ENCODE measurements at places on chromosomes 3 and 15. TPM values are rescaled to one million over a fixed set of nuclear protein-coding genes. Genes with fewer than 3 reads are reported as not detected.

- no peak for DNase-seq
Observed at GRCh38 chr3:15040844-15041243, 24.3 kb downstream of the MRPS25 start.

GRCh38 chr3:194949592-194949991 lies 263.9 kb downstream of the FAM43A start:
- no peak for DNase-seq

GRCh38 chr3:94303897-94304296 lies 241.0 kb downstream of the NSUN3 start:
- peak; percentile 31 for DNase-seq

DNA sequence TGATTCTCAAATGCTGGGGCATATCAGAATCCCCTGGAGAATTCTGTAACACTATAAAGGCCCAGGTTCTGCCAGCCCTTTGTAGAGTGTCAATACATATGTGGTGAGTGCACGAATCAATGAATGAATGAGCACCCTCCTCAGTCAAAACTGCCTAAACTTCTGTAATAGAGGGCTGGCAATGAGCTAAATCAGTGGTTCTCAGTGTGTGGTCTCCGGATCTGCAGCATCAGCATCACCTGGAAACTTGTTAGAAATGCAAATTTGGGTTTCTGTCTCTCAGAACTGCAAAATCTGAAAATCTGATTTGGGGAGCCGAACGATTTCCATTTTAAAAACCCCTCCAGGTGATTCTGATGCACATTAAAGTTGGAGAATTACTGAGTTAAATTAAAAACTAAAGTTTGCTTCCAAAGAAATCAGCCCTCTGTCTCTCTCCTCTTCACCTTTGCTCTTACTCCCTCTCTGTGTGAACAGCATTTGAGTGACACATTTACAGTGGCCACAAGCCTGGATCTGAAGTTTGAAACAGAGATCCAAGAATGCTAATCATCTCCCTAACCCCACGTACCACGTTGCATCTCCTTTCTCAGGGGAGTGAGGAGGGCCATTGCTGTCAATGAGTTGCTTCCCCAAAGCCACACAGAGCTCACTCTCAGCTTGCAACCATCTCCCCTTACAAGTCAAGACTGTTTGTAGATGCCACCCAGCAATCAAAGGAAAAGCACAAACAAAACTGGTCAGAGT lies 109.5 kb downstream of the STAC start:
- no peak for DNase-seq

DNA sequence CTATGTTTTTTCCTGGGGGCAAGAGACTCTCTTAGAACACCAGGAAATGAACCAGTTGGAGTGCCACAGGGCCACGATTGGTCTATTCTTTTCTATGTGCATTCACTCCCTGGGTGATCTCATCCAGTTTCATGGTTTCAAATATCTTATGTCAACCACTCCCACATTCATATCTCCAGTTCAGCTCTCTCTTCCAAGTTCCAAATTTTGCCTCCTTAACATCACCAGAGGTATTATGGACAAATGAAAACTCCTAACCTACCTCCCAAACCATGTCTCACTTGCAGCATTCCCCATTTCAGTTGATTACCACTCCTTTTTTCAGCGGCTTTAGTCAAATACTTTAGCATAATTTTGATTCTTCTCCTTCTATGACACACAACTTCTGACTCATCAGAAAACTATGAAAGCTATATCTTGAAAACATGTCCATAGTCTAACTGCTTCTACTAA lies 203.1 kb upstream of the SEMA6D start:
- DNase-seq, result no peak

DNA sequence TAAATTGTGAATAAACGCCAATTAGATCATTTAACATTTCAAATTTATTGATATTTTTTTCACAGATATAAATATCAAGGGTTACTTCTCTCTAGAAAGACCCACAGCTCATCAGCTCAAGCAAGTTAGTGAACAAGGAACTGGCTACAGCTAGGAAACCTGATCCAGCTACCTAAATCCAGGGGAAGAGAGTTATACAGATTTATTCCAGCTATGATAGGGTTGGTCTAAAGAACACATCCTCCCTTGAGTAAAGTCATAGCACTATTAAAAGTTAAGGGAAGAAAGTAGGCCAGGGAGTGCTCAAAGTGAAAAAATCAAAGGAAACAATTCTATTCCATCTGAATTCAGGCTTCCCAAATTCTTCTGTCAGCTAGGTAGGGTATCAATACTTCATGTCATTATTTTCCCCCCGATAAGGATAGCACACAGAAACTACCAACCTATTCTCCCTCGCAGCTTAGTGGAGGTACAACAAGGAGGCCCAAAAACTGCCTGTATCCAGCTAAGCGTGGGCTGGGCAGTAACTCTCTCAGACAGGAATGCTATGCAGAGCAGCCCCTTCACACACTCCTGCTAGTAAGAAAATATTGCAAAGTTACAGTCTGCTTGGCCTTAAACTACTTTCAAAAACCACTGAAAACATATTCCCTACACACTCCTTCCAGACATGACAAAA lies 44.0 kb downstream of the DCUN1D1 start:
- DNase-seq, result no peak

- no peak for DNase-seq
Observed at GRCh38 chr3:52291508-52292181, 4.0 kb downstream of the GLYCTK start.

GABRA5 gene
- 0.43 TPM for total RNA-seq

RPL22L1 gene
- 510 TPM for total RNA-seq

All from epithelial cell of proximal tubule (primary cell).